ENCODE measurements at places on chromosomes 4 and X.

GRCh38 chr4:183544109-183544508, 39.3 kb downstream of the ING2 start:
- no peak for DNase-seq

DNA sequence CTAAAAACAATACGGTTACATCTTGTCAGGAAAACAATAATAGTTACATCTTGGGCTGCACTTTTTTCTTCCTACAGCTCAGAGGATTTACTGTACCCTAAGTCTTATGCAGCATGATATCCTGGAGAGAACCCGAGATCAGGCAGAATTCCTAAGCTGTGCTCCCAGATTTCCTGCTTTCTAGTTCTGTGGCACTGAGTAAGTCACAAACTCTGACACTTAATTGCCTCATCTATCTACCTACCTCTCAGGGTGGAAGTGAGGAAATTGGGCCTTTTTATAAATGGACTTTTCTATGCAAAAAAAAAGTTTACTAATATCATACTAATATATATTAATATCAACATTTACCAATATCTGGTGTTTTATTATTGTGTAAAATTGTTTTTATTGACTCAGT, 438.5 kb downstream of the INPP4B start:
- DNase-seq = no peak

GRCh38 chr4:47031751-47032404, 511 bp downstream of the GABRB1 start:
- DNase-seq = no peak

DNA sequence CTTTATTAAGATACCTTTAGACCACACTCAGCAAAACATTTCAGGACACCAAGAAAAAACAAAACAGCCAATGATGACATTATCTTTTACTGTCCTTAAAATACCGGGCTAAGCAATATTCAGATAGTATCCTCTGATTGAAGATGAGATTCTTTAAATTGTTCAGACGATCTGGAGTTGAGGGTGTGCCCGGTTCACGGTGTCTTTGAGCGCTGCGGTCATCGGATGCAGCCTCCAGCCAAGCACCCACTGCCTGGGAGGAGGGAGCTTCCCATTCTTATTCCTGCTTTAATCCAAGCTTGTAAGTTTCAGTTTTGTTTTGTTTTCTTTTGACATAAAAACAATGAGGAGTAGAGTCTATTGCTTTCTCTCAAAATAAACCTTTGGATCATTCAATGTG, 14.1 kb downstream of the FAM149A start:
- no peak for DNase-seq

GRCh38 chrX:107629540-107629909, 1.2 kb downstream of the PRPS1 start:
- no peak for DNase-seq

- no peak for DNase-seq
Observed at GRCh38 chr4:126215759-126216158, 901.0 kb downstream of the FAT4 start.

DNA sequence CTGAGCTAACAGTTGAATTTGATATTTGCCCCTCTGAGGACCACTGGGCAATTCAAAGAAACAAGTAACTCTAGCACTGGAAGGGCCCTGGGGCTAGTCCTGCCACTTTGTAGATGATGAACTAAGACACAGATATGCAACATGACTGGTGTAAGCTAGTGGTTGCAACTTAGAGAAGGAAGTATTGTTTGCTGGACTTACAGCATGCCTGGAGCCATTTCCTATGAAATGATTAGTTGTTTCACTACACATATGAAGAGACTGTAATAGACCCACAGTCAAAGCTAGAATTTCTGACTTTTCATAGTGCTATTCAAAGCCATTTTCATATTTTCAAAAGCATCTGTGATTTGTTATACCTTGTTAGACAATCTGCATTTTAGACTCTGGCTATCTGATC, 96.2 kb downstream of the TSPAN7 start:
- no peak for DNase-seq

DNA sequence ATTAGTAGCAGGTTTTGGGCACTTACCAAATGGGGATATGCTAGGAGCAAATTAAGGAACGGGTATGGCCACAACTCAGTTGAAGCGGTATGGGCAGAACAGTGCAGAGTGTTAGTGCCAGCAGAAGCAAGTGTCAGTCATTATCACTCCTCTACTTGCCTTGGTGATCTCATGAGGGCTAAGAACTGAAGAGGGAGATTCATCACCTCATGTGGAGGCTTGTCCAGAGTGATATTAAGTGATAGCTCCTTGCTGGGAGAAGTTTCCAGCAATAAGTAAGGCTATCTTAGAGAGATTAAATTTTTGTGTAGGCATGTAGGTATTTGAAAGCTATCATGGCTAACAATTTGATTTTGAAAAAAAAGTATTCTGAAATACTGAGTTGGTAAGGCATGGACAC, 615.4 kb upstream of the SMIM31 start:
- no peak for DNase-seq

GRCh38 chr4:113223001-113223400, 173.5 kb downstream of the ANK2 start:
- DNase-seq = no peak

DNA sequence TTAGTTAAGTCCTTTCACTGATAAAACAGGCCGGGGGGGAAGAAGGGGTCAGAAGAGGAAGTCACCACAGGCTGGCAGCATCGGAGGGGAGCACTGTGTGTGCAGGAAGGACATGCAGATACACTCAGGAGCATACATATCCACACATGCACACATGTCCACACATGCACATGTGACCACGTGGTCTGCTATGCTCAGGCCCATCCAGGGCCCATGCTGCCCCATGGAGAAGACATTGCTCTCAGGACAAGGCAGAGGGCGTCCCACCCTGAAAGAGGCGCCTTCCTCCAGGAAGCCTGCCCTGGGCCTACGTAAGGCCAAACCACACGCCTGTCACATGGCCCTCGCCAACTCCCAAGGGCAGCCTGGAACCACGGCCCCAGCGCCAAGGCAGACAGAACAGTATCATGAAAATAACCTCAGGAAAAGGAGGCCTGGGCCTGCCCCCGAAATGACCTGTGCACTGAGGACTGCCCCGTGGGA, 15.8 kb downstream of the WDR1 start:
- no peak for DNase-seq

GRCh38 chrX:131812847-131813825, 210.0 kb upstream of the STK26 start:
- peak; percentile 33 for DNase-seq

DNA sequence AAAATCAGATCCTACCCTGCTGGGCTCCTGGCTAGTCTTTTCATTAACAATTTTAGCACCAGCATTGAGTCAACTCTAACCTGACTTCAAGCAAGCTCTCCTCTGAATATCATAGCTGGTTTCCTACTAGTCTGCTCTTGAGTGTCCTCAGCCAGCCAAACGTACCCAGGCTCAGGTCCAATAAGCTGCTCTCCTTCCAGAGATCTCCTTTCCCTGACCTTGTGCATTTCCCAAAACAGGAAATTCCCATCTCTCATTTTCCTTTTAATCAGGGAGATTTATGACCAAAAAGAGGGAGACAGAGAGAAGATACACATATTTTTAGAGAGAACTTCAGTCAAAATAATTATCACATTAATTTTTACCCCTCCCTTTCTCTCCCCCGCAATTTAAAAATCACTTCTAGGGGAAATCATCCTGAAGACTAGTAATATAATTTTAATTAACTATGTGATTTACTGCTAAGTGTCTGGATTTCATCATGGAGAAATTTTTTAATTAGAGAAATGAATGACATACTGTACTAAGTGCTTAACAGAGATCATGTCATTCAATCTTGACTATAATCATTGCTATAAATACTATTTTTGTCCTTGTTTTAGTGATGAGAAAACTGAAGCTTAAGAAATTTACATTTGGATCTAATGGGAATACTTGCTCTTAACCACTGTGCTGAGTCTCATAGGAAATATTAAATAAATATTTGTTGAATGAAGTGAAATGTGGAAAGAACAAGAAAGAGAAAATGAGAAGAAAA, 421.7 kb upstream of the INTU start:
- no peak for DNase-seq

- no peak for DNase-seq
Observed at GRCh38 chrX:23616361-23616760, 50.9 kb upstream of the PRDX4 start.

DNA sequence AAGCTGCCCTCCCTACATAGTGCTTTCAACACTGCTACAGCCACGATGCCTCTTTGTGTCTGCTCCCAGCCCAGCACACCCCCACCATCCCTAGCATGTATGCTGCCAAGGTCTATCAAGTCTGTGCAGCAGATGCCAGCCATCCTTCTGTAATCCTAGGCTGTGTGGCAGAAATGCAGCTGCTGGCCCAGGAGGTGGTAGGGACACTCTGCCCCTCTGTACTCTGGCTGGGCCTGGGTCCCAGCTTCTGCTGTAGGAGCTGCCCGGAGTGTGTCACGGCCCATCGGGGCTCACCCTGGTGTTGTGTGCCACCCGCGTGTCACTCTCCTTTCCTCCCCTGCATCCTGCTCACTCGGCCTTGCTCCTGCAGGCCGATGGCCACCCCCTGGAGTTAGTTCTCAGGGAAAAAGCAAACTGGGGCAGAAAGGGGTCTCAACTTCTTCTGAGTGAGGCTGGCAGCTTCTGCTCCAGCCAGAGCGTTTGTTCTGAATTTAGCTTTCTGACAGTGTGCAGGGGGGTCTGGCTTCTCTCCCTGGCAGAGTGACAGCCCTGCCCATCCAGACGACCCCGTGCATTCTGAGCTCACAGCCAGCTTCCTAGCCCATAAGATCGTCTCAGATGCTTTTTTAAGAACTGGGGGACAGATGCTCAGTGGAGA, 22.7 kb downstream of the PSAPL1 start:
- DNase-seq = no peak

GRCh38 chr4:28469886-28470285, 1609.2 kb downstream of the STIM2 start:
- DNase-seq = no peak

GRCh38 chrX:18272222-18272621, 51.5 kb upstream of the BEND2 start:
- DNase-seq = no peak

- DNase-seq = no peak
Observed at GRCh38 chr4:130689181-130689580, 1593.2 kb downstream of the C4orf33 start.

- no peak for DNase-seq
Observed at GRCh38 chr4:73021634-73022033, 47.9 kb downstream of the COX18 start.

GRCh38 chr4:23033796-23034195, 341.1 kb downstream of the GBA3 start:
- no peak for DNase-seq

GRCh38 chr4:173073939-173074500, 94.6 kb upstream of the GALNT7 start:
- no peak for DNase-seq

DNA sequence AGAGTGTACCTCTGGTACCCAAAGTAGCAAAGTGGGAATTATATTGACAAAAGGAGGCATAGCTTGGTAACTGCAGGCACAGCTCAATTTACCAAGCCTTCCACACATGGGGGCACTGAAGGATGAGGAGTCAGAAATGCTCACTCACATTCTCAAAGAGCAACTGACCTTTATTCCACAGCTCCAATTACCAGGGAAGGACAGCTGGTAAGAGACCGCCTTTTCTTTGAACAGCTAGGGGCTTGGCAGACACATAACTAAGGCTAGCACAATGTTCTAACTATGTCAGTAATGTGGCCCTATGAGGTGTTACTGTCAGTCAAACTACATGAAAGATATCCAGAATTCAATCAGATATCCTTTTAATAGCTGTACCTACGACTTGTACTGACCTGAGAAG, 20.5 kb upstream of the STS start:
- no peak for DNase-seq

- no peak for DNase-seq
Observed at GRCh38 chr4:148800940-148801339, 358.7 kb upstream of the NR3C2 start.

GRCh38 chr4:100984901-100985300, 362.4 kb downstream of the PPP3CA start:
- no peak for DNase-seq

GRCh38 chr4:107799669-107800450, 24.9 kb upstream of the SGMS2 start:
- DNase-seq = no peak

DNA sequence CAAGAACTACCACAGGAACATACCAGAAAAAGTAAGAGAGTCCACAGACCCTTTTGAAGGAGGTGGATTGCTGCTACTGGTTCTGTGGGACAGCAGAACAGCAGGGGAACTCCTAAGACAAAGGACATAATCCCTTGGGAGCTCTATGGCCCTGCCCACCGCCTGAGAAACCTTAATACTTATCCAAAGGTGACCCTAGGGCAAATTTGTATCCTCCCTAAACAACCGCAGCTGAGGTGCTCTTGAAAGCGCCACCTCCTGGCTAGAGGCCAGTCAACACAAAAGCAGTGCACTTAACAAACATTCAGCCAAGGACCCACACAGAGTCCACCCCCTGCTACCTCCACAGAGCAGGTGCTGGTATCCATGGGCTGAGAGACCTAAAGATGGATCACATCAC, 136.8 kb downstream of the ADAM29 start:
- DNase-seq = no peak

GRCh38 chrX:75230296-75230695, 43.6 kb upstream of the UPRT start:
- DNase-seq = no peak

- DNase-seq = no peak
Observed at GRCh38 chr4:121655320-121656268, 41.2 kb downstream of the ANXA5 start.

- DNase-seq = no peak
Observed at GRCh38 chrX:37578045-37578444, 6.6 kb downstream of the LANCL3 start.

DNA sequence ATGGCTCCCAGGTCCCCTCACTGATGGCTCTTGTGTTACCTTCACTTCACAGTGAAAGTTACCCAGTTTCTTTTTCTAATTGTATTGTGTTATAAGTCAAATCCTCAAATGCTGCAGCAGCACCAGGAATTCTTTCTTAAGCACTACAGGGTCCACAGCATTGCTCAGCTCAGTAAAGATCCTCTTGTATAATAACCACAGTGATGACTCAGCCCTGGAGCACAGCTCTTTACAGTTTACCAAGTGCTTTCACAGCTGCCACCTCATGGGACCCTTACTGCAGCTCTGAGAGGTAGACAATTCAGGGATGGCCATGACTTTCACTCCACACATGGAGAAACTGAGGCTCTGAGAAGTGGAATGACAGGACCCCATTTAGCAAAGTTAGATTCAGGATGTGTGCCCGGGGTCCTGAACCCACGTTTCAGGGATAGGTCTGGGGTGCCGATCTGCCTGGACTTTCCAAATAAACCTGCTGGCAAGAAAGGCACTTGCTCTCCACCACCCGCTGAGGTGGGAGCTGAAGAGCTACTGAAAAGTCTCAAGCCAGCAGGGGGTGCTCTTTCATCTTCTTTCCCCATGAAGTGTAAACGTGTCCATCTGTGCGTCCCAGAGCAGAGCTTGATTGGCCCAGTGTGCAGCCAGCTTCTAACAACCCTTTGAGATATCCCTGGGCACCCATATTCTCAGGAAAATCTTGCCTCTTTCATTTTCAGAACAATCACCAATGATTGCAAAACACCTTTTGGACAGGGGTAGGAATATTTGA, 35.7 kb upstream of the GABRQ start:
- DNase-seq = no peak

- DNase-seq = peak; percentile 55
Observed at GRCh38 chrX:12946838-12947544, 27.9 kb upstream of the TMSB4X start.

- no peak for DNase-seq
Observed at GRCh38 chr4:54517781-54518444, 139.8 kb upstream of the KIT start.

- DNase-seq = no peak
Observed at GRCh38 chr4:78599931-78600375, 48.4 kb downstream of the ANXA3 start.

Measured in activated CD8-positive, alpha-beta memory T cell treated with anti-CD3 and anti-CD28 coated beads for 1 hour (primary cell).